Activated T-helper 2 cell treated with anti-CD3 and anti-CD28 coated beads, Interferon-gamma antibody, Interleukin-2, Interleukin-4, amounts not matched to agents 10 μg/mL and 5 μg/mL and 100 μg/mL, durations not matched to agents 14 hours and 24 hours and 36 hours (primary cell): ENCODE measurements at places on chromosomes 5 and 9. TPM values are rescaled to one million over a fixed set of nuclear protein-coding genes. Genes with fewer than 3 reads are reported as not detected.

- no peak overlapping the region for H3K27ac ChIP-seq
- no peaks in the 10 kb centered on the region for H3K36me3 ChIP-seq
- no peak overlapping the region for H3K4me3 ChIP-seq
- no peaks in the 10 kb centered on the region for H3K4me1 ChIP-seq
- no peaks in the 10 kb centered on the region for H3K27me3 ChIP-seq
- DNase-seq: no peak
These were observed 79.4 kb downstream of the ADAMTS16 start for GRCh38 chr5:5219541-5219940.

DNA sequence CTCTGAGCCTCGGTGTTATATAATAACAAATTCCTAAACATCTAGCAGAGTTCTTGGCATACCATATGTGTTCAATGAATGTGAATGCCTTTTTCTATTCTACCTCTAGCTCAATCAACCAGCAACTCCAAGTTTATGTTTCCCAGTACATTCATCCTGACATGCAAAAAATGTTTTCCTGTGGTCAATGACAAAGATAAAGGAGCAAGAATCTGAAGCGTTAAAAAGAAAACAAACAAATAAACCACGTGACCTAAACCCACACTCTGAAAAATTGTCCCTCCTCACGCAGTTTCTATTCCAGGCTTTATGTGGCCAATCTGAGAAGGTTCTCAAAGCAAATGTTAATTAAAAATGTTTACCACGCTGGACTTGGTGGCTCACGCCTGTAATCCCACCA is 18.0 kb downstream of the KLF4 start:
- DNase-seq: no peak
- no peak overlapping the region for H3K27ac ChIP-seq
- H3K27me3 ChIP-seq: peaks cover 12% of the 10 kb centered on the region
- no peak overlapping the region for H3K4me3 ChIP-seq
- H3K4me1 ChIP-seq: no peaks in the 10 kb centered on the region

DNA sequence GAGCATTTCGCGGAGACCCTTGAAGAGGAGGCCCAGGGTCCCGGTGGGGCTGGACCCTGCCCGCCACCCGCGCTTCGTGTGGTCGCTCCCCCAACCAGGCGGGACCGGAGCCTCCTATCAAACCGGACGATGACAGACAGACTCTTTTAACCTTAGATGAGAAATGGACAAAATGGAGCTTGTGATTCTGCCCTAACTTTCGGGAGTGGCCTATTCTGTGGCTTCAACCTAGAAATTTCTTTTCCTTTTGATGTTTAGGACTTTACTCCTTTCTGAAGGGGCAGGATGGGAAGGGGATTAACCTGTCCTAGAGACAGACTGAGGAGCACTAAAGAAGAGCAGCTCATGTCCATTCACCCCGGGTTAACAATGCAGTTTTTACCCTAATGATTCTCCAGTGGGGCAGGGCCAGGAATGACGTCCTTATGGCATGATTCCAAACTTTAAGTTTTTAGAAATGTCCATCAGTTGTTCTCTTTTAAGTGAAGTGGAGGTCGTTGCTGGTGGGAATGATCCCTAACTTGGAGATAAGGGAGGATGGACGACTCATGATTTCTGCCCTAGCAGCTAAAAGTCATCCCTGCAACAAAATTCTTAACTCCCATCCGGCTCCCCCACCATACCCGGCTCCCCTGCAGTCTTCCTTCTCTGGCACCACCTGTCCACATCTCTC is 1.0 kb downstream of the NIPSNAP3A start:
- no peak for DNase-seq
- H3K27ac ChIP-seq: peak overlapping the region; percentile 98
- peaks cover 21% of the 10 kb centered on the region for H3K36me3 ChIP-seq
- H3K4me3 ChIP-seq: peak overlapping the region; percentile 98

- peaks cover 11% of the 10 kb centered on the region for H3K4me1 ChIP-seq
- peaks cover 9% of the 10 kb centered on the region for H3K27me3 ChIP-seq
- H3K27ac ChIP-seq: no peak overlapping the region
- DNase-seq: no peak
These were observed 20.3 kb downstream of the C9orf153 start for GRCh38 chr9:86238861-86239770.

- no peak overlapping the region for H3K27ac ChIP-seq
- H3K4me3 ChIP-seq: no peak overlapping the region
- H3K27me3 ChIP-seq: no peaks in the 10 kb centered on the region
These were observed 48.6 kb downstream of the PSMB7 start for GRCh38 chr9:124366476-124367220.

GRCh38 chr9:33408087-33408486 is 5.7 kb upstream of the AQP7 start:
- H3K4me3 ChIP-seq: no peak overlapping the region
- H3K27ac ChIP-seq: no peak overlapping the region
- H3K36me3 ChIP-seq: no peaks in the 10 kb centered on the region
- no peaks in the 10 kb centered on the region for H3K27me3 ChIP-seq

DNA sequence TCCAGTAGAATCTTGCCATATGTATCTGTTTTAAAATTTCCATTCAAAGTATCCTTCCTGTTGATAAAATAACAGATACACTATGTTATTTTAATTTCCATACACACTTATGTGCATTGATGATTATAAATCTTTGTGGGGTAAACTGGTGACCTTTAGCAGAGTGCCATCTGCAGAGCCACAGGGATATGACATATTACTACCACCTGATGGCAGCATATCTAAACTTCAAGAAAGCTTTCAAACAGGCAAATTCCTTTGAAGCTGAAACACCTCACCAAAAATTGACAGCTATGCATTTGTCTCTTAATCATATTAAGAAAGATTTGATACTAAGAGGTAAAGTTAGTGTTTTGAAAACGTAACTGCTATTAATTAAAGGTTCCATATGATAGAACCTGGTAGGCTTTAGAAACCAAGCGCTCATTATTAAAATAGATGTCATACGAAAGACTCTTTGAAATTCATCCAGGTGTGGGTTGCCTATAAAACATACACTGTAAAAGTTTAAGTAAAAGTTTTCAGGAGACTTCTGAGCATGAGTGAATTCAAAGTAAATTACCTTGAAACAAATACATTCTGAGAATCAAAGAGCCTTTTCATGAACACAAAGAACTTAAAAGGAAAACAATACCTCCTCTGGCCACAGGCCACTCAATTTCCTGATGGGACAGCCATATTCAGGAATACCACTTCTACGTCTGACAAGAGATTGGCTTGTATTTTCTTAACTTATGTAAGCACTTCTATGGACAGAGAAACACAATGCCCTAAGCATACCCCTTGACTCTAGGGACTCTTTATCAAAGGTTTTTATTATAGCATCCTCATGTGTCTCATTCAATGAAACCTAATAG is 93.3 kb downstream of the KIAA0825 start:
- no peaks in the 10 kb centered on the region for H3K4me1 ChIP-seq
- no peak for DNase-seq
- H3K4me3 ChIP-seq: no peak overlapping the region

DNA sequence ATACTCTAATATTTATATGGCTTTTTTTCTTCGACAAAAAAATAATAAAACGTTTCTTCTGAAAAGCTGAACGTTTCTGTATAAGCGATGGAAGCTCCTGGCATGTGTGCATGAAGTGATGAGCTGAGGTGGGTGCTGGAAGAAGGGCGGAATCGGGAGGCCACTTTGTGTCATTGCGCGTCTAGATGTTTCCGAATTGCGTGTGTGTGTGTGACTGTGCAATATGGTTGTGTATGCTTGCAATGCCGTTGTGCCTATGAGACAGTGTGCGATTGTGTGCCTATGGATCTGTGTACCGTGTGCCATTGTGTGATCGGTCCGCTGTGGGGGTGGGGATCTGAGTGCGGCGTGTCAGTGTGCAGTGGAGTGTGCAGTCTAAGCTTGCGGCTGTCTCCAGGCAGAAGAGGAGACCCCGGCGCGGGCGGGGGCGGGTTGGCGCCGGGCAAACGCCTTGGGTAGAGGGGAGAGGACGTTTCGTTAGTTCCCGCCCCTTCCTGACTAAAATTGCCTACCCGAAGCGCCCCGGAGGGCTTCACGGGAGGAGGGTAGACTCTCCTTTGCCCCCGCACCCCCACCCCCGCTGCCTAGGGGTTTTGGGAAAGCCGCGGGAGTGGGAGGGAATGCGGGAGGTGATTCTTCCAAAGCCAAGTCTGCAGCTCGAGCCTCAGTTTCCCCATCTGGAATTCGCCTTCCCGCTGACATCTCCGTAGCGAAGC is 24.2 kb downstream of the PCDHGC5 start:
- H3K27ac ChIP-seq: peak overlapping the region; percentile 83
- H3K36me3 ChIP-seq: peaks cover 32% of the 10 kb centered on the region
- H3K4me3 ChIP-seq: peak overlapping the region; percentile 78
- peaks cover 30% of the 10 kb centered on the region for H3K4me1 ChIP-seq

GRCh38 chr9:126326228-126327005 is at the start of gene MVB12B:
TSS of gene MVB12B (plus strand) at chr9:126326829. CDS start at chr9:126326930, 101 bp downstream.
- peaks cover 3% of the 10 kb centered on the region for H3K36me3 ChIP-seq
- DNase-seq: peak; percentile 25
- peaks cover 60% of the 10 kb centered on the region for H3K27me3 ChIP-seq

GRCh38 chr5:19619571-19619970 is 368.4 kb downstream of the CDH18 start:
- H3K36me3 ChIP-seq: no peaks in the 10 kb centered on the region
- no peaks in the 10 kb centered on the region for H3K27me3 ChIP-seq
- H3K4me3 ChIP-seq: no peak overlapping the region
- no peak for DNase-seq
- H3K4me1 ChIP-seq: no peaks in the 10 kb centered on the region

- peak overlapping the region; percentile 19 for H3K27ac ChIP-seq
- DNase-seq: no peak
- H3K4me3 ChIP-seq: no peak overlapping the region
- H3K27me3 ChIP-seq: peaks cover 3% of the 10 kb centered on the region
These were observed 69.8 kb upstream of the RAI14 start for GRCh38 chr5:34586117-34586885.

- no peak for DNase-seq
- peaks cover 20% of the 10 kb centered on the region for H3K27me3 ChIP-seq
- no peak overlapping the region for H3K27ac ChIP-seq
- no peaks in the 10 kb centered on the region for H3K36me3 ChIP-seq
These were observed 190.5 kb downstream of the NXNL2 start for GRCh38 chr9:88725300-88726019.

DNA sequence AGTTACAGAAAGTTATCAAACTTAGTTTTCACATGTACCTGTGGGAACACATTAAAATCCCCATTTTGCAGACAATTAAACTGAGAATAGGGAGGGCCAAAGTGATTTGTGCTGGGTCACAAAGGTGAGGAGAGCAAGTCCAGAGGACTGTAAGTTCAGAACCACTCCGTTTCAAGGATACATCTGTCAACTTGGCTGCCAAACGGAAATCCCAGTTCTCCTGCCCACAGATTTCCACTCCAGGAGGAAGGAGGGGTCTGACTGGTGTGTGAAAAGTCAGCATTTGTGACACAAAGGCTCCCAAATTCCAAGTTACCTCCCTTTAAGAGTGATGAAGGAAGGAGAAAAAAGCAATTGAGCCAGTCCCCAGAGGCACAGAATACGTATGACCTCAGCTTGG is 42.3 kb downstream of the PRELID2 start:
- no peak overlapping the region for H3K27ac ChIP-seq
- no peaks in the 10 kb centered on the region for H3K36me3 ChIP-seq
- DNase-seq: no peak

- no peaks in the 10 kb centered on the region for H3K4me1 ChIP-seq
- no peak overlapping the region for H3K4me3 ChIP-seq
- DNase-seq: no peak
- no peaks in the 10 kb centered on the region for H3K27me3 ChIP-seq
- no peaks in the 10 kb centered on the region for H3K36me3 ChIP-seq
These were observed 102.5 kb downstream of the SREK1 start for GRCh38 chr5:66246608-66247007.

DNA sequence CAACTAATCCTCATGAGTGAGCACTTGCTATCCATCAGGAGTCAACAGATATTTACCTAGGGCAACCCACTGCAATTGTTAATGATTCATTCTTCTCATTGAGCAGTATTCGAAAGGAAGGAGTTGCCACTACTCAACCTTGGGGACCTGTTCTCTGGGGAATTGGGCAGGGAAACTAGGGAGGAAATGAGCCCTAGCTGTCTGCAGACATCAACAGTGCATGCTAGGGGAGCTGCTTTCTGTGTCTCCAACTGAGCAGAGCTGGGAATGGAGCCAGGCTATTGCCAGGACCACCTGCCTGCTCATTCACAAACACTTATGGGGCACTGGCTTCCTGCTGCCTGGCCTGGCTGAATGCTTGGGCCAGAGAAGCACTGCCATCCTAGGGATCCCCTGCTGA is 183.4 kb downstream of the TMEM38B start:
- H3K27me3 ChIP-seq: peaks cover 26% of the 10 kb centered on the region
- H3K4me3 ChIP-seq: no peak overlapping the region
- peaks cover 5% of the 10 kb centered on the region for H3K4me1 ChIP-seq
- H3K36me3 ChIP-seq: no peaks in the 10 kb centered on the region
- H3K27ac ChIP-seq: no peak overlapping the region
- DNase-seq: no peak

DNA sequence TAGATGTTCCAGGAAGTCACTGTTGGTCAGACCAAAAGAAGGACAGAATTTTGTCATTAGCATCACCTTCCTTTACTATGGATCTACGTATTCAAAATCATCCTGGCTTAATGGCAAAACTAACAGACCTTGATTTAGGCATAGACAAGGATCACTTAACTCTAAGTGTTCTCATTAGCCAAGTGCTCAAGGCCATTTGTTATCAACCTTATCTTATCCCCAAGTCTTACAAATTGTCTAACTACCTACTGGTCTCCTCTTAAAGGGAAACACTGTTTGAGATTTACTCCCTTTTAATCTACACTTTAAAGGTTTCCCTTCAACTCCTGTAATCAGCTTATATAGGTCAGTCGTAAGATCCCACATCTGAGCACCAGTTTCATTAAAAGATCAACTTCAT is 1197.5 kb upstream of the C9orf72 start:
- no peaks in the 10 kb centered on the region for H3K27me3 ChIP-seq
- DNase-seq: no peak
- H3K36me3 ChIP-seq: no peaks in the 10 kb centered on the region
- no peak overlapping the region for H3K27ac ChIP-seq

DNA sequence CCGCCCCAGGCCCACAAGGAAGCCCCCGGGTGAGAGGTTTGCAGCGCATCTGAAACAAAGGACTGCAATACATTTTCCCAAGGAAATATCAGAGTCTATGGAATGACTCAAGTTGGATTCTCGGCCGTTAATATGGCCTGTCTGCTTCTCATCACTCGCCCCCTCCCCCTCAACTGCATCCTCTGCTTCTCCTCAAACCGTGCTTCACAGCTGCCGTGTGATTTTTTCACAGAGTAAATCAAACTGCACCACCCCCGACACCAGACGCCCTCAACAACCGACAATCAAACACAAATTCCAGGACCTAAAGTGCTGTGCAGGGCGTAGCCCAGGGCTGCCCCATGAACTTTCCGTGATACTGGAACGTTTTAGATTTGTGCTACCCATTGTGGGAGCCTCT is 176.9 kb downstream of the ROR2 start:
- H3K4me3 ChIP-seq: no peak overlapping the region
- no peaks in the 10 kb centered on the region for H3K36me3 ChIP-seq
- DNase-seq: no peak
- H3K27me3 ChIP-seq: peaks cover 19% of the 10 kb centered on the region
- no peaks in the 10 kb centered on the region for H3K4me1 ChIP-seq

The GM2A gene
- 20.4 and 20.9 TPM in 2 replicates for total RNA-seq

The CKMT2 gene
- total RNA-seq: not detected in 2 replicates

The EPB41L4B gene
- total RNA-seq: 1.5 and 1.6 TPM in 2 replicates

The AFAP1L1 gene
- not detected in 2 replicates for total RNA-seq

The SH3TC2 gene
- not detected in 2 replicates for total RNA-seq

The LCN6 gene
- total RNA-seq: not detected in 2 replicates

The SPIN1 gene
- 26.5 and 32.6 TPM in 2 replicates for total RNA-seq

The MARCOL gene
- not detected in 2 replicates for total RNA-seq

The C1QTNF3 gene
- total RNA-seq: 1.5 and 1.7 TPM in 2 replicates

The DENND1A gene
- total RNA-seq: 15.1 and 20.0 TPM in 2 replicates

The PCDHGA4 gene
- 0.44 and 0.57 TPM in 2 replicates for total RNA-seq

The PPP2R2B gene
- 0.34 TPM in 1 of 2 replicates, not detected in the other for total RNA-seq

The IL33 gene
- total RNA-seq: not detected in 2 replicates
